ENCODE measurements at places on chromosomes 12 and 14.

- DNase-seq, result no peak
Observed at GRCh38 chr14:98956661-98957060, 315.3 kb downstream of the BCL11B start.

- no peak for DNase-seq
Observed at GRCh38 chr14:74599321-74599761, 12.7 kb downstream of the LTBP2 start.

DNA sequence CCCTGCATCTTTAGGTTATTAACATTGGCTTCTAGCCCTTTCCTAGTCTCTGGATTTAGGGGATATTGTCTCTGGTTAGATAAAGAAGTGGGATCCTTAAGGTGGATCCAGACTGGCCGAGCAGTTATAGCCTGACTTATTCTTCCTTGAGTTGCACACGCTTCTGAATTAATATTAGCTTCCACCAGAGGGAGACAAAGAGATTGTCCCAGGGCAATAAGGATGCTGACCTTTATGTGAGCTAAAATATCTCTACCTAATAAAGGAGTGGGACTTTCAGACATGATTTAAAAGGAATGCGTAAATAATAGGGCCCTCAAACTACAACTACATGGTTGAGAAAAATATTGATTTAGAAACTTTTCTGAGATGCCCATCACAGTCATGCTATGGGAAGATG lies 139.7 kb downstream of the SLCO1B3 start:
- no peak for DNase-seq

- no peak for DNase-seq
Observed at GRCh38 chr14:34582117-34582680, 42.7 kb upstream of the EAPP start.

DNA sequence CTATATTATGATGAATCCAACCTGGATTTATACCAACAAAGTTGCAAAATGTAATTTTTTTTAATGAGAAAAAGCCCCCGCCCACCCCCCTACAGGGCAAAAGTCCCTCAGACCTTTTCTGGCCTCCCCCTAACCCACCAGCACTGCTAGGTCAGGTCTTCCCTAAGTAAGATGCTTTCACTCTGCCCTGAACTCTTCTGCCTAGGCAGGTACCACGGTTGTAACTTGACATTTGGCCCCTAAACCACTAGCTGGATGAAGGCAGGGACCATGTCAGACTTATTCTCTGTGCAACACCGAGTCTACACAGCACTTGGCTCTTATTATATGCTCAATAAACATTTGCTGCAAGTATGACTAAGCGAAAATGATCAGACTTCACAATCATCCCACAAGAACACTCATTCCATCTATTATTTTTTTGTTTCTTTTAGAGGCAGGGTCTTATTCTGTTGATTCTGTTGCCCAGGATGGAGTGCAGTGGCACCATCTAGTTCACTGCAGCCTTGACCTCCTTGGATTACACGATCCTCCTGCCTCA lies 63.2 kb downstream of the SPRING1 start:
- no peak for DNase-seq

DNA sequence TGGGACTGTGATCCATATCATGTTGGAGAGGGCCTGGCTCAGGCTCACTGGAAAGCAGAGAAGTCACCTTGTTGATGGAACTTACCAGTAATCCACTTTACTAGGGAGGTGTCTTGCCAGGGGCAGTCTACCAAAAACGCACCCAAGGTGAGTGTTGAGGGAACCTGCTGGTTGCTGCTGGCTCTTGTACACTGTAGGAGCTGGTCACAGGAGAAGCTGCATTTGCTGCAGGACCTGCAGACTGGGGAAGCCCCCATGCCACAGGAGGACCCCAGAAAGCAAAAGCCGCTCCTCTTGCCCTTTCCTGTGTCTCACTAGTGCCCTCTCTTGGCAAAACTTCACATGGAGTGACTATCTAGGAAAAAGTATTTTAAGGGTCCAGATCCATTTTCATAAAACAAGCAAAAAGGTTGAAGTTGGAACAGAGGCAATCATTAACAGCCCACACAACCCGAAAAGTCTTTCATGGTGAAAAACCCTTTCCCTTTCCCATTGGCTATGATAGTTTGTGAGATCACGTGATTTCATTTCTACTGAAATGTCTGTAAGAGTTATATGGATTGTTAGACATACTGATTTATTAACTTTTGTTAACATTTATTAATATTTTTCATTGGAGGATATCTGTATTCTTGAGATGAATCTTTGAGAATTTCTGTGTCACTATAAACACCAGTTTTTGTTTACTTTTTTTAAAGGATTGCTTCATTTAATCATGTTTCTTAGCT lies 59.2 kb downstream of the RASSF8 start:
- no peak for DNase-seq

DNA sequence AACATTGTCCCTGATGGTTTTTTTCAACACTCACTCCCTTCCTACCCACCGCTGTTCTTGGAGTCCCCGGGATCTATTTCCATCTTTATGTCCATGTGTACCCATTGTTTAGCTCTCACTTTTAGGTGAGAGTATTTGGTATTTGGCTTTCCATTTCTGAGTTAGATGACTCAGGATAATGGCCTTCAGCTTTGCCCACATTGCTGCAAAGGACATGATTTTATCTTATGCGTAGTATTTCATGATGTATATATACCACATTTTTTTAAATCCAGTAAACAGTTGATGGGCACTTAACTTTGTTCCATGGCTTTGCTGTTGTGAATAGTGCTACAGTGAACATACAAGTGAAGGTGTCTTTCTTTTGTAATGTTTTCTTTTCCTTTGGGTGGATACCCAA lies 123.5 kb upstream of the KITLG start:
- DNase-seq, result no peak

- no peak for DNase-seq
Observed at GRCh38 chr14:97299661-97300060, 502.5 kb downstream of the VRK1 start.

GRCh38 chr14:24966579-24966964 lies 83.4 kb downstream of the STXBP6 start:
- no peak for DNase-seq

GRCh38 chr12:65637150-65637549 lies 187.1 kb upstream of the HMGA2 start:
- DNase-seq, result no peak

DNA sequence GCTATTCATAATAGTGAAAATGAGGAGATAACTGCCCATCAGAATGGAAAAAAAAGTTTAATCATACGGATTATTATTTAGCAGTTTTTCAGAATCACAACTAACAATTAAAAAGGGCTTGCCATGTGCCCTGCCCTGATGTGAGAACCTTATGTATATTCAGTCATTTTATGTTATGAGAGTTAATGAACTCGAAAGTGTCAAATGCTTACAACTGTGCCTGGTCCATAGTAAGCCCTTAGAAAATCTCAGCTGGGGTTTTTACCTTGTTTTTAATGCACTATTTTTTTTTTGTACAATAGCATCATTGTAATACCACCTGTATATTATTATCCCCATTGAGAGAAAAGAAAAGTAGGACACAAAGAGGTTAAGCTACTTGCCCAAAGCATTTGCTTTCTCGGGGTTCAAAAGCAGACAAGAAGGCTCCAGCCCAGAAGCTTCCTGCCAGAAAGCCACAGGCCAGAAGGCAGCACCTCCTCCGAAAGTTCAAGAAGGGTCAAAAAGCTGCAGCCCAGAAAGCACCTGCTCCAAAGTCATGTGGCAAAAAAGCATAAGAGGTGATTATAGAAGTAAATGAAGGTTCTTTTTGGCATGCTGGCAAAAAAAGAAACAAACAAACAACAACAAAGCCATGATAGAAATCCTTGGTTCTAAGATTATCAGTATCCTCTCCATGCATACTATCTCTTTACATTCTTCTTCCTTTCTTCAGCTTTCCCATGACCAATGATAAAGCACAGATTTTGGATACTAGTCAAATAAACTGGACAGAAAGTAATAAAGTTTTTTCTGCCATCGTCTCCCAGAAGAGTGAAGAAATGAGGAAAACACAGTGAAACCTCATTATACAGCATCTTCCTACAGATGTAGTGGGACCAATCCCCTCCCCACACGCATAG lies 59.1 kb upstream of the NAP1L1 start:
- DNase-seq, result no peak

DNA sequence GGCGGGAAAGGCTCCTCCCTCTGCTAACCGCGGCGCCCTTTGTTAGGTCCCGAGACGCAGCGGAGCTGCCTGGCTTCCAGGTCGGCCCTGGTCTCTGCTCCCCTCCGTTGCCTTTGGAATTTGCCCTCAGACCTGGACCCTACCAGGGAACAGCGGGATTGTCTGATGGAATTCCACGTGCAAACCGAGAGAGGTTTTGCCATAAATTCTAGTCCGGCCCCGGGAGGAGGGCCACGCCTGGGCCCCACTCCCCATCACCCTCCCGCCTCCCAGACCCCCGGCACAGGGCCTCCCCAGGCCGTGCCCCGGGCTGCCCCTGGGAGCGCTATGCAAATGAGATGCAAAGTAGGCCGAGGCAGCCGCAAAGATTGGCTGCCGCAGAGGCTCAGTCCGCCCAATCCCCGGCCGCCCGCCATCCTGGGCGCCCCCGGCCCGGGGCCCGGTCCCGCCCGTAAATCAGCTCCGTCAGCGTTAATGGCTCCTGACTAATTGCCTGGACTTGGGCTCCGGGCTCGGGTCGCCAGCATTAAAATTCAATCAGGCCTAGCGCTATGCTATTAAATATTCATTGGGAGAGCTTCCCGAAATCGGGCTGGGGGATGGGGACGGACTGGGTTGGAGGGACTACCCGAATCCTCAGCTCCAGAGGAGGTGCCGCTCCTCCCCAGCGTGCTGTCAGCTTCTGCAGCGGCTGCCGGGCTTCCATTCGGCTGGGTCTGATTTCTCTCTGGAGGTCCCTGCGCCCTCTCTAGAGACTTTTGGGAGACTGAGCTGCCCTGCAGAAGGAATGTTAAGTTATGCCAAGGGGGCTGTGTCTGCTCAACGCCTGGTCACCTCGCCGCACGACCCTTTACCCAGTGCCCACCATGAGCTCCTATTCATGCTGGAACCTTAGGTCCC lies 15.7 kb upstream of the FIGNL2 start:
- DNase-seq, result no peak

DNA sequence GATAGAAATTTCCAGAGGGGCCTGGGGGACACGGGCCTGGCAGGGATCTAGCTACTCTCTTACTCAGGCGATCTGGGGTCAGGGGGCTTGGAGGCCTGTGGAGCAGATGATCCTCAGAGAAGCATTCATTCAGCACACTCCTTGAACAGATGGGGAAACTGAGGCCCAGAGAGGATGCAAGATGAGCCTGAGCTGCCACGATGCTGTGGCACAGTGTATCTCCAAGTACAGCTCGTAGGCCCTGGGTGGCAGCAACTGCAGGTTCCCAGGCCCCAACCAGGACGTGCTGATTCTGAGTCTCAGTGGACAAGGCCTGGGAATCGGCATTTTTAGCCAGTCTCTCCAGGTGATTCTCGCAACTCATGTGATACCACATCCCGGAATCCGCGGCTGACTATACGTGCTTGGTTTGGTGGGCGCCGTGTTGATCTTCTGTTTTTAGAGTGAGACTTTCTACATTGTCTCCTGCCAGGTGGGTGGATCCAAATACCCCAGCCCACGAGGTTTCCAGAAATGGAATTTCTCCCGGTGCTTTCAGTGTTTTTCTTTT lies 22.5 kb downstream of the ADGRD1 start:
- DNase-seq, result no peak

- DNase-seq, result no peak
Observed at GRCh38 chr14:62654641-62655040, 390.6 kb downstream of the KCNH5 start.

DNA sequence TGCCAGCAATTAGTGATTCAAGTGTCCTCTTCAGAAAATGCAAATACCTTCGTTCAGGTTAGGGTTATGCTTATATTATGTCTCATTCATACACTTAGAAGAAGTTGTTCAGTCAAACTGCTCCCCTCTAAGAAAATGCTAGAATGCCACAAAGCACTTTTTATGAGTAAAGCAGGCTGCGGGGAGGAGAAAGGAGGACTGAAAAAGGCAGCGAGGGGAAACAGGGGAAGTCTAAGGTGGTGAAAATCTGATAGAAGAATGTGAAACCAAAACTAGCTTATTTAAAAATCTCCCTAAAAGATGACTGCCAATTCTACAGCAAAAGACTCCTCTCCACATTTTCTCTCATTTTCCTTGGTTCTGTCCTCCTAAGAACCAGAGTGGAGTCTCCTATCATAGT lies 70.1 kb downstream of the PRKD1 start:
- DNase-seq, result no peak

DNA sequence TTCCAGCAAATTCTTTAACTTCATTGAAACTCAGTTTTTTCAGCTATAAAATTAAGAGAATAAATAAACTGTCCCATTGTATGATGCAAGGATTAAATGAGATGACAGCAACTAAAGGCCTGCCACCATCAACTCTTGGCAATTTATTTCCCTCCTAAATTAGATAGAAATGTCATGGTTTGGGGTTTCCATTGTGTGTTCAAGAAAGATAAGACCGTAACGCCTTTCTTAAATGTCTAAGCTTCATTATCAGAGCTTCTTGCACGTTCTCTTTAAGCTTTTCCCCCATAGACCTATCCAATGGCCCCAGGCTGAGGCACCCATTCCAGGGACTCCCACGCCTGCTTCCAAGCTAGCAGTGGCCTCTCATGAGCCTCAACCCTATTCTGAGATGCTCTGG lies 281.9 kb downstream of the CACNA1C start:
- no peak for DNase-seq

- DNase-seq, result no peak
Observed at GRCh38 chr12:42299392-42300308, 26.2 kb downstream of the ZCRB1 start.

GRCh38 chr12:84572196-84572595 lies 340.4 kb downstream of the SLC6A15 start:
- DNase-seq, result no peak

DNA sequence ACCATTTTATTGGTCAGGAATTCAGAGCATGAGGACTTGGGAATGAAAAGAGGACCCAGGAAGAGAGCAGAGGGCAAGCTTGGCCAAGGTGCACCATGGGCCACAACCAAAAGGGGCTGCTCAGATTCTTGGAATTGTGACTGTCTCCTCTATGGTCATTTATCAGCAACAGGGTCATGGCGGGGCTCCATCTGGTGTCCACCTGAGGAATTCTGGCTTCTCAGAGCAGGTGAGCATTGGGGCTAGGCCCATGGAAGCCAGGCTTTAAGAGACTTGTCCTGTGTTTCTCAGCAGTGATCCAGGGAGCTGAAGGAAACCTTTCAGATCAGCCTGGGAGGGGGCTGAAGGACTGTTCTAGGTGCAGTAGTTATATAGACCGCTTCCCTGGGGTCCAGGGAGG lies 2.6 kb upstream of the RIN3 start:
- no peak for DNase-seq

- no peak for DNase-seq
Observed at GRCh38 chr12:52537101-52537500, 15.8 kb downstream of the KRT71 start.

- DNase-seq, result no peak
Observed at GRCh38 chr12:100963381-100963780, 168.8 kb downstream of the ANO4 start.

DNA sequence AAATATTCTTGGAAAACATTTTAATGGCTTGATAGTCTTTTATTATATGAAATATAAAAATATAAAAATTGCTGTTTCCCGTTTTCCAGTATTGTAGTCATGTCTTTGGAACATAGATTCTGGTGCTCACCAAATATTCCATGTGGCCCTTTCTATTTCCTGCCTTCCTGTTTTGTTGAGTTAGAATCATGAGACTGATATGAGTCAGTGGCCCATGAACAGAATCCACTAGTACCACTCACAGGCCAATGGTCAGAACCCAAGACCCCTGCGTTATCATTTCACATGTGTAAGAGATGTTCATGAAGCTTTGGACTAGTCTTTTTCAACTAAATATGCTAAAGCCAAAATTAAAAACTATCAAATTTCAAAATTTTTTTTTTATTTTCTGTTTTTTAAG lies 56.9 kb downstream of the BICD1 start:
- no peak for DNase-seq

- DNase-seq, result no peak
Observed at GRCh38 chr12:58925111-58925611, 4.9 kb upstream of the LRIG3 start.
